ENCODE measurements at places on chromosomes 5 and 9. TPM values are rescaled to one million over a fixed set of nuclear protein-coding genes. Genes with fewer than 3 reads are reported as not detected.

GRCh38 chr5:67027171-67027570, 169.4 kb downstream of the CD180 start:
- no peak for DNase-seq

- DNase-seq = no peak
Observed at GRCh38 chr5:95043234-95043633, 241.7 kb downstream of the MCTP1 start.

DNA sequence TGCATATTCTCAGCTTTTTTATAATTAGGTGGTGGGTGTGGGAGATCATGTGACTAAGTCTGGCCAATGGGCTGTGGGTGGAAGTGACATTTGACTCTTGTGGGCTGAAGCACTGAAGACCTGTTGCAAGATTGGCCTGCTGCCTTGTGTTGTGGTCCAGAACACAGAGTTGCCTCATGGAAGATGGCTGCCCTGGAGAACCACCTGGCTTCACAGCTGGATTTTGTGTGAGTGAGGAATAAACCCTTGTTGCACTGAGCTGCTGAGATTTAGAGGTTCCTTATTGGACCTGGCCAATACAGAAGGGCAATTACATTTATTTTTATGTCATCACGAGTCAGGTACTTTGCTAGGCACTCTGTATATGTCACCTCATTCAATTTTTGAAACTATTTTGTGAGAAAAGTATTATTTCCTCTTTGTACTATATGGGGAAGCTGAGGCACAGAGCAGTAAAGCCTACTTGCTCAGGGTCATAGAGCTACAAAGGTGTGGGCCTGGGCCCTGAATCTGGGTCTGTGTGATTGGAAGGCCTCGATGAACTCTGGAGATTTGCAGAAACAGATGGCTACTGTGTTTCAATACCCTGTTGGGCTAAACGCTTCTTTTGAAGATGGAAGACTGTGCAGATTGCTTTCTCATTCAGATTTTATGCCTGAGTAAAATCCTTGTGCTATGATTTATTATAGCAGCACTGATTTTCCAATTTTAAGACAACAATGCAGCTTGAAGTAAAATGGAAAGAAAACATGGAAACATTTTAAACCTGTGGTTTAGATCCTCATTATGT, 71.2 kb upstream of the TBC1D2 start:
- no peak for DNase-seq

DNA sequence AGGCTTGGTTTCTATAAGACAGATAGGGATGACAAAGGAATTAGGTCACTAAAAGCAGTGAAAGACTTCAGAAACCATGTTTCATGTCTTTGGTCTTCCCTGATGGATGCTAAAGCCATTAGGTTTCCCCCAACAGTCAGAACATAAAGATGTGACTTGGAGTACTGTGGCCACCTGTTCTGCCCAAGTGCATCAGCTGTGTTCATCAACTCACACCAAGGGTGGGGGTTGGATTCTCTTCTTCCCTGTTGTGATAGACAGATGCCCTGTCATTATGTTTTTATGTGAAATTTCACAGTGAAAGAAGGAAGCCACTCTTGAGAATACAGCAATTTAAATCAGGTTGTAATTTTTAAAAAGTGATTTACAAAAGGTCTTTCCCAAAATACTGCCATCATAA, 196.8 kb downstream of the SH3GL2 start:
- DNase-seq = no peak

GRCh38 chr5:39948341-39948740, 523.6 kb upstream of the DAB2 start:
- no peak for DNase-seq

DNA sequence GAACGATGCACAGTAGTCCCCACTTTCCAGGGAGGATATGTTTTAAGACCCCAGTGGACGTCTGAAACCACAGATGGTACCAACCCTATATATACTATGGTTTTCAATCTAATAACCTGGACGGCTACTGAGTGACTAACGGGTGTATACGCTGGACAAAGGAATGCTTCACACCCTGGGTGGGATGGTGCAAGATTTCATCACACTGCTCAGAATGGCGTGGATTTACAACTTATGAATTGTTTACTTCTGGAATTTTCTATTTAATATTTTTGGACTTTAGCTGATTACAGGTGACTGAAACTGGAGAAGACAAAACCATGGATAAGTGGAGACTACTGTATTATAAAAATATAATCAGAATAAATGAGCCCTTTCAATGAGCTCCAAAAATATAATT, 147.6 kb upstream of the TRIM32 start:
- no peak for DNase-seq

- DNase-seq = no peak
Observed at GRCh38 chr5:159385536-159385935, 55.2 kb upstream of the IL12B start.

- DNase-seq = no peak
Observed at GRCh38 chr5:27568811-27569210, 530.4 kb upstream of the CDH9 start.

DNA sequence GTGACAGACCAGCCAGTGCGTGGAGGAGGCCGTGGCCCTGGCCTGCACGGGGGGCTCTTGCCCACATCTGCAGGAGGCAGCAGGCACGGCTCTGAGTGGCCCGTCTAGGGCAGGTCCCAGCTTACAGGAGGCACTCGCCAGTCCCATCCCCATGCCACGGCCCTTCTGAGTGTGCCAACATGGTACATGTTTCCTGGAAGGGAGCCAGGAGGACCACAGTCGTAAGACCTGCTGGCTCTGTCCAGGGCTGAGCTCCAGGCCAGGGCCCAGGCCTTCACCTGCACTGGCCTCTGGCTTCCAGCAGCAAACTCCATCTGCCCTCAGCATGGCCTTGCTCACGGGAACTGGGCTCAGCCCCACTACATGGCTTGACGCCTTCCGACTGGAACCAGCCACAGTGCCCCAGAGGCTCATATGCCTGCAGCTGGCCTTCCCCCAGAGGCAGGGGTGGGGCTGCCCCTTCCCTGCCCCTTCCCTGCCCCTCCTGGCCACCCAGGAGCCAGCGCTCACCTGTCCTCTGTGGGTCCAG, 3.8 kb downstream of the NKD2 start:
- DNase-seq = no peak

GRCh38 chr5:53059281-53059680, 50.3 kb downstream of the MOCS2 start:
- DNase-seq = no peak

- DNase-seq = no peak
Observed at GRCh38 chr5:146515473-146516150, 378 bp downstream of the GPR151 start.

DNA sequence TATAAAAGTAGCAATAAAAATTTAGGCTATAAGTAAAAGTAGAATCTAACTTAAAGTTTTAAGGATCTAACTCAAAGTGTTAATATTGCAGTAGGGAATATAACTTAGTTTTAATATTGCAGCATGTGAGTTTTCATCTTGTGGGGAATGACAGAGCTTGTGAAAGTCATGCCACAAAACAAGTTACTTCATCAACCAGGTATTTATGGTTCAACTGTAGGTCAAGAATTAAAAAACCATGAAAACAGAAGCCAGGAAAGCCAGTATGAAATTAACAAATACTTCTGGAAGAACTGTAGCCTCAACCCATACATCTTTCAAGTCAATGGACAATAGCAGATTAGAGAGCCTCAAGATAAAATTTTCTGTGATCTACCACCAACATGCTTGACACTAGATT, 19.0 kb downstream of the HMGCS1 start:
- DNase-seq = no peak

DNA sequence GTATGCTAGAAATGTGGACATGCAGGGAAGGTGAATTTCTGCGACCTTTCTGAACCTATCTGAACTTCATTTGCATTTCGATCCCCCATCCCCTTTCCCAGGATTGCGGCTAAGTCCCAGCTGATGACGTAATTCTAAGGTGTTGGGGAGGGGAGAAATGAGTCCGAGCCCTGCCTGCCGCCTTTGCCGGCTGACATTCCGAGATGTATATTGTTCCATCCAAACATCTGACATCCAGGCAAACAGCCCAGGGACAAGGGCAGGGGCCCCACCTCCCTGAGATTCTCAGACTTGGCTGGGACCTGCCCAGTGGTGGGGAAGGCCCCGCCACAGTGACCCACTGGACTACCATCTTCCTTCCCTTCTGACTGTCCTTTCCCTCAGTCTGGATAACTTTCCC, 494.6 kb downstream of the ENC1 start:
- no peak for DNase-seq

DNA sequence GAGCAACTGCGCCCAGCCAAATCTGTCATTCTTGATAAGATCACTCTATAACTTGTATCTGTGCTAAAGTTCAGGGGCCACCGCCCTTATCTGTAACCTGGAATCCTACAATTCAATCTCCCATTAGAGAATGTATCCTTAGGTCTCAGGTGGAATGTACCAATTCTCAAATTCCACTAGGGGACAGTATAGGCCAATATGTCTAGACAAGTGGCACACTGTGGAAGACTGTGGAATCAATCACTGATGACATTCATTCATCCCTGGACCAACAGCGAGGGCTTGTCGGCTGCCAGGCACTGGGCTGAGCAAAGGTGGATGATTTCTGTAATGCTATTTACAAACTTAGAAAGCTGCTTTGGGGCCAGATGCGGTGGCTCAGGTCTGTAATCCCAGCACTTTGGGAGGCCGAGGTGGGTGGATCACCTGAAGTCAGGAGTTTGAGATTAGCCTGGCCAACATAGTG, 28.7 kb upstream of the MEGF9 start:
- DNase-seq = no peak

- no peak for DNase-seq
Observed at GRCh38 chr9:128072144-128073021, 4.4 kb downstream of the SLC25A25 start.

Gene MATR3
- 258 TPM for total RNA-seq

Gene GLDC
- 1.4 TPM for total RNA-seq

Gene DAP
- total RNA-seq = 62.6 TPM

Gene ADAMTS6
- total RNA-seq = 1.3 TPM

Gene IFNA21
- not detected for total RNA-seq
